Activated CD4-positive, CD25-positive, alpha-beta regulatory T cell treated with anti-CD3 and anti-CD28 coated beads, Interleukin-2, amount 50 U/mL, for 16 hours (primary cell): ENCODE measurements at places on chromosomes 1 and 21.

GRCh38 chr1:166029196-166029945 is 137.4 kb downstream of the FAM78B start:
- no peak for DNase-seq

DNA sequence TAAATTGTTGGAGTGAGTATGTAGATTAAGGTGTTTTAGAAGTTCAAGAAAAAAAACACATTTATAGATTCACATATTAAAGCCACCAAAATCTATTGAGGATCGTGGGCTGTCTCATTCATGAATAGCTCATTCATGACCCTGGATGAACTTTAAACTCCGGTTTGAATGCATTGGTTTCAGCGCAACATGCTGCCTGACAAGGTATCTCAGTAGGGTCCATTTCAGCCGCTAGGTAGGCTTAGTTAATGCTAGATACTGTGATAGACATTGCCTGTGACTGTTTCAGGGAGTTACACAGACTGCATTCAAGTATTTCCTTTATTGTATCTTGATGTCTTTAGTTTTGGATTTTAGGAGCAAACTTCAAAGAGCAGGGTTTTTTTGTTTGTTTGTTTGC is 140.5 kb upstream of the POGK start:
- DNase-seq = no peak

DNA sequence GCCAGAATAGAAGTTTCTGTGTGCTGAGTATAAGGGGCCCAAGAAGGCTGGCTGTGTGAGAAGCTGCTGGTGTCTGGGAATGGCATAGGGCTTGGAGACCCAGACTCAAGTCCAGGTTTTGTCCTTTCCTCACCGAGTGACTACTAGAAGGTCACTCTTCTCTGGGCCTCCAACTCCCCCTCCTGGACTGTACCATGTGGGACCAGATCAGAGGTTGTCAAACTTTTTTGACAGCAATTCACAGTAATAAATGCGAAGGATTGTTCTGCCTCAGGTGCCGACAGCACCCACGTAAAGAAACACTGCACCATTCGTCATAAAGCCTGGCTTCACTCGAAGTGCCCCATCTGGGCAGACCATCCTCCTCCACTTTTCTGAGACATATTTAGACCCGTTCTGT is 29.0 kb downstream of the PKP1 start:
- DNase-seq = no peak

DNA sequence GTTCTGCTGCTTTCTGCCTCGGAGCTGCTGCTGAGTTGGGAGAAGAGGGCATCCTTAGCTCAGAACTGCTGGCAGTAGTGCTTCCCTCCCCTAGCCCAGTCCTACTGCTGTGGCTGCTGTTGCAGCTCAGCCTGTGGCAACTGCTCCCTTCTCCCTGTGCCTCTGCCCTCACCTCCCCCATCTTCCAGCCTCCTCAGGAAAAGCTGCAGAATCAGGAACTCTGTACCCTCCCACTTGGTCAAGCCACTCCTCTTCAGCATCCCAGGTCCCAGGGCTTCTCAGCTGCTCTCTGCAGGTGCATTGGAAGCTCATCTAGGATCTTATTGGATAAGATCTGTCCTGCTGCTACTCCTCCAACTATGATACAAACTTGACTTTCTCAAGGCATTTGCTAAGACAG is 316.7 kb downstream of the BRINP2 start:
- no peak for DNase-seq

GRCh38 chr1:223006917-223007648 is 136.0 kb downstream of the TLR5 start:
- DNase-seq = no peak

GRCh38 chr1:184163674-184164465 is 112.3 kb downstream of the TSEN15 start:
- no peak for DNase-seq

- no peak for DNase-seq
Observed at GRCh38 chr1:186750257-186750656, 70.0 kb upstream of the PTGS2 start.

DNA sequence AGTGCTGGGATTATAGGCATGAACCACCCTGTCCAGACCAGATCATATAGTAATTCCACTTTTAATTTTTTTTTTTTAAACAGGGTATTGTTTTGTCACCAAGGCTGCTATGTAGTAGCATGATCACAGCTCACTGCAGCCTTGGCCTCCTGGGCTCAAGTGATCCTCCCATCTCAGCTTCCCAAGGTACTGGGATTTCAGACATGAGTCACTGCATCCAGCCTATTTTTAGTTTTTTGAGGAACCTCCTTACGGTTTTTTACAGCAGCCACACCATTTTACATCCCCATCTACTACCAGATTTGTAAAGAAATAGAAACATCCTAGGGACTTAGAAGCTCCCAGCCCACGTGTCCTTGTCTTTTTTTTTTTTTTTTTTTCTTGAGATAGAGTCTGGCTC is 24.0 kb downstream of the L1TD1 start:
- no peak for DNase-seq

DNA sequence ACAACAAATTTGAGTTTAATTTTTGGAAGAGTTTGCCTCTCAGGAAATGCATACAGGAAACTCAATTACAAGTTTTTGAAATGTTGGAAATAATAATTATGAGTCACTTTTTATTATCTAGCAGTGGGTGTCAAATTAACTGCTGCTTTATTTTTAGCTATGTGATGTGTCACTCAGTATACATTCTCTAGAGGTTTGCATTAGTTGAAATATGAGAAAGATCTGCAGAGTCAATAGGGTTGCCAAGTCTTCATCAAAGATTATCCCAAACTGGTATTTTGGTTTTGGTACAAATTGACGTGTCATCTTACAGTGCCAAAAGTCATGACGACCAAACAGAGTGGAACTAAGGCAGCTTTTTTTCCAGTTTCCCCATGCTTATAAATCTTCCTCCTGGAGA is 54.3 kb upstream of the DIPK1A start:
- no peak for DNase-seq

DNA sequence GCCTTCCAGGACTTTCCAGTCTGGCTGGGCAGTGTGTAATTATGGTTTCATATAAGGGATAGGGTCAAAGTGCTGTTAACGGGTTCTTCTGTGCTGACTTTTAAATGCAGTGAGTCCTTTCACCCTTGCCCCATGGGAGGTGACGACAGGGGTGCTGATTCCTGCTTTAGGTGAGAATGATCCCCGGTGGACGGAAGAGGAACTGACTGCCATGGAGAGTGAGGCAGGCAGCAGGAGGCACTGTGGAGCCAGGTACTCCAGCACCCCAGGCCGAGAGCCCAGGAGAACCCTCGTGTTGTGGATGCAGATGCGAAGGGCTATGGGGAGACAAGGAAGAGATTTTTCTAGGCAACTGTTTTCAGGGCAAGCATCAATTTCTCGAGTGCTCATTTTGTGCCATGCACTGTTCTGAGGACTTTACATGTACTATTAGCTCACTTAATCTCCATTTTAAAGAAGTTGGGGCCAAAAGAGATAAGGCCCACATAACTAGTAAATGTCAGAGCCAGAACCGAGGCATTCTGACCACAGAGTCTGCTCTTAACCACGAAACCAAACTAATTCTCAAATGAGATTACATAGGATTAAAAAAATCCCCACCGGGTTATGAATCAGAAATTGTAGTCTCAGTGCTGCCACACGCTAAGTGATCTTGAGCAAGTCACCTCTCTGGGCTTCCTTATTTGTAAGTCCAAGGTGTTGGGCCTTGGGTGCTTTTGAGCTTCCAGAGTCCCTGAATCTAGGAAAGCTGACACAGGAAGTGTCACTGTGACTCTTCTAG is 28.2 kb downstream of the STPG1 start:
- DNase-seq = no peak

DNA sequence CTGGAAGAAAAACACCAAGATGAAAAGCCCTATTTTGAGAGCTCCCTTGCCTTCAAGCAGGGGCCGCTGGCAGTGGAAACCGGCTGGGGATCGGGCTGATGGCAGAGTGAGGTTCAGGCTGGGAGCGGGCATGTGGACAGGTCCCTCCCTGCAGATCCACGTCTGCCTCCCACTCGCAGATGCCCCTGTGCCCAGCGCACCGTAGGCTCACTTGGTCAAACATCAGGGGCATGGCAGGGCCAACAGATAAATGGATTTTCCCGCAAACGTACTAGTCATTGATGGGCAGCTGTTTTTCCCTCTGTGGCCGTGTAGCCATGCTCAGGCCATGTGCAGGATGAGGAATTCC is 6.6 kb upstream of the C1orf174 start:
- no peak for DNase-seq

GRCh38 chr1:145891587-145892485 is 6.2 kb upstream of the ANKRD35 start:
- DNase-seq = peak; percentile 12

- no peak for DNase-seq
Observed at GRCh38 chr1:18484721-18485120, 4.0 kb downstream of the KLHDC7A start.

DNA sequence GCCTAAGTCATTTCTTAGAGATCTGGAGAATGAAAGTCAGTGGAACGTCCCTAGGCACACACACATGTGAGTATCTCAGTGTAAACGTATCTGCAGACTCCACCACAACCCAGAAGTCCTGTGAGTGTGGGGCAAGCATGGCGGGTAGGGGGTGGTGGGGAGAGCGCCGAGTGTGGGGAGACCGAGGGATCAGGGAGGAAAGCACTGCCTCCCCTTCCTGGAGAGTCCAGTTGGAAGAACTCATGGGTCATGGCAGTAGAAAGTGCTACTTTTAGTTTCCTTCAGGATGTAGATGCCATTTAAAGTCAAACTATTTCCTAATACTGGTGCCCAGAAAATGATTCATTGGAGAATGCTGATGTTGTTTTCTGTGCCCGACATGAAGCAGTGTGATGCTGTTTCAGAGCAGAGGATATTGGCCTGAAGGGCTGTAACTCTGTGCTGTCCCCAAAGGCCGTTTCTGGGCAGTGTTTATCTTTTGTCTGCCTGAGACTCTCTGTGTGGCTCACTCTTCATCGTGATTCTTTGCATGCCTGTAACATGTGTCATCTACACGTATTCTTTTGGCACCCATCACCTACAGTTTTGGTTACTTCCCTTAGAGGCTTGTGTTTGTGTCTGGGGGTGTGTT is 45.7 kb upstream of the TSPAN2 start:
- DNase-seq = no peak

- no peak for DNase-seq
Observed at GRCh38 chr1:173212952-173213491, 5.9 kb upstream of the TNFSF4 start.

DNA sequence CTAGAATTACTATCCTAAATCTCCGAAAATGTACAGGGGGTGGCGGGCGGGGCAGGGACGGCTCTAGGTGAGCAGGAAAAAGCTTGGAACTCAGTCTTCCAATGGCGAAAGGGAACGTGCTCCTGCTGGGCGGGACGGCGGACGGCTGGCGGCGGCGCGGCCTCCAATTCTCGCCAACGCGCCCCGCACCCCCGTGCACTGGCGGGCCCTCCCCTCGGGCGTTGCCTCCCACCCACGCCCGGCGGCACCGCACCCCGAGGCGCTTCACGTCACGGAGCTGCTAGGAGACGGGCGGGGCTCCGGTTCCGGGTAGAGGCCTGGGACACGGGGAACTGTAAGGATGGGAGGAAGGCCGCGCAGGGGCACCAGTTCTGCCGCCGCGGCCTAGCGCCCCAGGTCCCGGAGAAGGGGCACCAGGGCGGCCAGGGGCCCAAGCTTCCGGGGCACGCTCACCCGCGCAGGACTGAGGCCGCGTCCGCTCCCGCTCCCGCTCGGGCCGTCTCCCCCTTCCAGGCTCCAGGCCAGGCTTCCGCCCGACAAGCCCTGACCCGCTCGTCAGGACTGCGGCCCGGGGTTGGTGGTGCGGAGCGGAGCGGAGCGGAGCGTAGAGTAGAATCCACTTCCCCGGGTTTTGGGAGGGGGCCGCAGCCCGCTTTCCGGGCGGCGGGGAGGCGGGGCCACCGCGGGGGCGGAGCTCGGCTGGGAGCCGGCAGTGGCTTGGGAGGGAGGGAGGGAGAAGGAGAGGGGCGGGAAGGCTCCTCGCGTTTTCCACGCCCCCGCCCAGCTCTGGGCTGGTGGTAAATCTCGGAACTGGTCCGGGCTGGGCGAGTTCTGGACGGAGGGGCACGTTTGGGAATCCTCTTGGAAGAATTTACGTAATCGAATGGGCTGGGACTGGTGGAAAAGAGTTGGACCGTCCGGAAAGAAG is at the start of gene DDX59:
Gene DDX59 (minus strand): TSS at position 594 of the 928 bp plus-strand sequence. CDS start 3,167 bp downstream, outside the sequence.
- peak; percentile 76 for DNase-seq
